ENCODE measurements at places on chromosomes 11 and 22.

GRCh38 chr11:213111-213510 lies 5.6 kb downstream of the RIC8A start:
- no peak for DNase-seq

DNA sequence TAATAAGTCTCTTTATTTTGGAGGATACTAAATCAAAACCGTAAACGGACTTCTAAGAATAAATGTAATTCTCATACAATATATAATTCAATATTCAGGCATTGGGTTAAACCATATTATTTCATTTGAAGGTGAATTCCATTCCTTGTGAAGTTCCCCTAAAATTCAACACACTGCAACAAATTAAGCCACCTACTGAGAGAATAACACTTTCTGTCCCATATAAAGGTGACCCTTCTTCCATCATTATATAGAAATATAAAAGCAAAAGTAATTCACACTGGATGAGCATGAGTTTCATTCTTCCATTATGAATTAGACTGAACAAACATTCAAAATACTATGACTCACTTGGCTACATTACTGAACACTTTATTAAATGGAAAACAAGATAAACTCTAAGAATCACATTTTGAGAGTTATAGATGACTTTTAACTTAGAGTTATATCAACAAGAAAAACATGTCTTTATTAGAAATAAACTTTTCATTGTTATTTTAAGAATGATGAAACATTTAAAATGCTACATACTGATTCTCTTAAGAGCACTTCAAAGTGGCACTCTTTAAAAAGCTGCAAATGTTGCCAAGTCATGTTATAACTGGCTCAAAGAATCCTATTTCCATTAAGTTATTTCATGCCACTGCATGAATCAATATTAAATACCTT lies 2.8 kb downstream of the SESN3 start:
- DNase-seq = no peak

DNA sequence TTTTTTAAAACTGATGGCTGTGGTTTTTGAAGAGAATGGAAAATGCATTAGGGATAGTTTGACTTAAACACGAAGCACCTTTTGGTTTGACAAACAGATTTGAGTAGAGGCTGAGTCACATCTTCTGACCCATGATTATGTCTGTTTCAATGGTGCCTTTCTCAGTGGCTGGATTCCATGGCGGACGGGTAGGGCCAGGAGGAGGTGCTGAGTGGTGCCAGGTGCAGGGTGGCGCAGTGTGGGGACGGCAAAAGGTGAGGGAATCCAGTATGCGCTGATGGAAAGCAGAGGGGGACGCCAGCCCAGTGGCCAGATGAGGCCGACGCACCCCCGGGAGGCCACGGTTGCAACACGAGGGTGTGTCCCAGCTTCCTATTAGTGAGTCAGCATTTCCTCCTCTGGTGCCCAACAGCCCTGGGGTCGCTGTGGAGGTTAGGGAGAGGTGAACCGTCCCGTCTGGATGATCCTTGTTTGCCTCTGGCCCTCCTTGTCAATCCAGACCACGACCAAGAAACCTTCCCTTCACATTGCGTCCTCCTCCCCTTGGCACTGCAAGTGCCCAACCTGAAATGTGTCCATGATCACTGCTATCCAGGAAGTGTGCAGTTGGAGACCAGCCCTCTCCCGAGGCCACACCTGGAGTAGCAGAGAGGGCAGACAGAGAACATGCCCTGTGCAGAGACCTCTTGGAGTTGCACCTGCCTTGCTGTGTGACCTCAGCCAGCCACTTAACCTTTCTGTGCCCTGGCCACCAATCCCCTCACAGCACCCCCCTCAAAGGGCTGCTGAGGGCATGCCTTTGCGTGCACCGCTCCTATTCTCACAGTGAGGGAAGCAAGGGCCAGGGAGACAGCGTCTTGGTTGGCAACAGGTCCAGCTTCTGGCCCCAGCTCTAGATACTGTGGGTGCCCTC lies 32.5 kb upstream of the ATXN10 start:
- no peak for DNase-seq

DNA sequence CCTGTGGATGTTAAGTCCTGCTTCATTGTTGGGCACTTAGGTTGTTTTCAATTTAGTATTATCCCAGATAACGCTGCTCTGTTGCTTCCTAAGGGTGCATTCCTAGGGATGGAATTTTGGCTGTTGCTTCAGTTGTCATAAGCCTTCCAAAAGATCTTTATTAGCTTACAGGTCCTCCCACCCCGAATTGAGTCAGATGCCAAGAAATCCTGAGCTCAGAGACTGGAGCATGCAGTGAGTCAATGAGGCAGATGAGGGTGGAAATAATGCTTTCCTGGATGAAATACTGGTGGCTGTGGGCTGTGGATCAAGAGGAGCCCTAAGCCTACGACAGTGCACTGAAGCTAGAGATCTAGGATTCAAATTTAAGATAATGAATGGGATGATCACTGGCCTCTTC lies 10.7 kb upstream of the IL18BP start:
- no peak for DNase-seq

- DNase-seq = no peak
Observed at GRCh38 chr11:113528982-113529381, 53.8 kb upstream of the DRD2 start.

All from activated CD4-positive, alpha-beta T cell treated with anti-CD3 and anti-CD28 coated beads for 48 hours (primary cell).